ENCODE measurements at places on chromosomes 11 and 22.

GRCh38 chr22:46069521-46070214, 80.7 kb upstream of the PPARA start:
- no peak for DNase-seq

DNA sequence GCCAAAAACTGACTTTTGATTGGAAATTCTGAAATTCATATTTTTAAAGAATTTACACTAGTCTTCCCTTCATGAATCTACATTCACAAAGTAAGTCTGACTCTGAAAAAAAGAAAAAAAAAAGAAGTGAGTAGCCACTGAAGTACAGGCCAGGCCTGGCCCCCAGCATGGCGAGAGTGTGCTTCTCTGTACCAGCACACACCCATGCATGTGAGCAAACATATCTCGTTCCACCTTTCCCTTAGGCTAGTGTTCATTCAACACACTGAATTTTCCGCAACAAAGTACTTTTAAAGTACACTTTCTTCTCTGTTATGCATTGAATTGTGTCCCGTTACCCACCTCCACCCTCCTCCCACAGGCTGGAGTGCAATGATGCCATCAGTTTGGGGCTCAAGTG, 4.5 kb downstream of the C11orf16 start:
- DNase-seq, result no peak

DNA sequence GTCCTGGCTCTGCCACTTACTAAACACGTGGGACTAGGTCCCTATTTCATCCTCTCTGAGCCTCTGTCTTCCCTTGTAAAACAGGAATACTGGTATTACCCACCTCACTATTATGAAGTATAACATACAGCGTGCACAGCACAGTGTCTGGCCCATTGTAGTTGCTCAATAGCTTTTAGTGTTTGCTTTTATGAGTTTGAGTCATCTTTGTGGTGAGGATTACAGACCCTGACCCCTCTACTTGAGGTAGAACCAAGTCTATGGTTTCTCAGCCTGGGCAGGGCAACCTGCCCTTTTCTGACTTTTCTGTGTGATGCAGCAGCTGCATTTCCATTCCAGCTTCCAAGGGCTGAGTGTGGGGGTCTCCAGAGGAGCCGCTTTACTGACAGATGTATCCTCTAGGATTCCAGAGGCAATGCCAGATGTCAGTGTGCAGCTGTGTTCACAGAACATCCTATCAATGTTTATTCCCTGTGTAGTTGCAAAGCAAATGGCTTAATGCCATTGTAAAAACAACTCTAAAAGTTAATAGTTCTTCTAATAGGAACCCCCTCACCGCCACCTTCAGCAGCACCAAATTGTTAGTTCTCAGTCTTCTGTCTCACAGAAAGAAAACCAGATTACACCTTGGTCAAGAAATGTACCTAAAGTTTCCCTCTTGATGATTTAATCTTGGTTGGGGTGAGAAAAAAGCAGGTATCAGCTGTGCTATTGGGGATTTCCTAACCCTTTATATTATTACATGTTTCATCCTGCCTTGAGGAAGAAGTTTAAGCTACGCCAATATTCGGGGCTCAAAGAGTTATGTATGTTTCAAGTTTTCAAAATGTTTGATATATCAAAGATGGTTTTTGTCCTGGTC, 16.8 kb downstream of the PRR5L start:
- DNase-seq, result no peak

- DNase-seq, result no peak
These were observed 5.1 kb upstream of the P2RX6 start for GRCh38 chr22:21009638-21010425.

- no peak for DNase-seq
These were observed 182.8 kb upstream of the SYN3 start for GRCh38 chr22:33240888-33241475.

DNA sequence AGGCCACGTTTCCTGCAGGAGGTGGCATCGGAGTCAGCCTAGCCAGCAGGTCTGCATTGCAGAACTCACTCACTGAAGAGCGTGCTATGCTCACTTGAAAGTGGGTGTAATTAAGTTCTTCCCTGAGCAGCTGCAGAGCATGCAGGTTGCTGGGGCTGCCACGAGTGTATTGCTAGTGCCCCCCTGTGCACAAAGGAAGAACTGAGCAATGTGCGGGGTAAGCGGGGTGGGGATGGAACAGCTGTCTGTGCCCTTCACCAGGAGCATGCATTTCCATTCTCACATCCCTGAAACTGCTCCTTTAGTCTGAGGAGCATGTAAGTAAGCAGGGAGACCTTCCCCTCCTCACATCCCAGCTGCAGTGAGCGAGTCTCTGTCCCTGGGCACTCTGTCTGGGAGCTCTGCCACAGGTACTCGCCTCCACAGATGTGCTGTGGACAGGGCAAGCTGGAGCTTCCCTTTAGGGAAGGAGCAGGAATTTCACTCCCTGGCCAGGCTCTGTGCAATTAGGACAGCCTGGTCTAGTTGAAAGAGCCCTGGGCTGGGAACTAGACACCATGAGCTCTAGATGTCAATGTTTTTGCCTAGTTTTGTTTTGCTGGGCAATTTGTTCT, 1031.8 kb downstream of the NTM start:
- DNase-seq, result peak; percentile 65

DNA sequence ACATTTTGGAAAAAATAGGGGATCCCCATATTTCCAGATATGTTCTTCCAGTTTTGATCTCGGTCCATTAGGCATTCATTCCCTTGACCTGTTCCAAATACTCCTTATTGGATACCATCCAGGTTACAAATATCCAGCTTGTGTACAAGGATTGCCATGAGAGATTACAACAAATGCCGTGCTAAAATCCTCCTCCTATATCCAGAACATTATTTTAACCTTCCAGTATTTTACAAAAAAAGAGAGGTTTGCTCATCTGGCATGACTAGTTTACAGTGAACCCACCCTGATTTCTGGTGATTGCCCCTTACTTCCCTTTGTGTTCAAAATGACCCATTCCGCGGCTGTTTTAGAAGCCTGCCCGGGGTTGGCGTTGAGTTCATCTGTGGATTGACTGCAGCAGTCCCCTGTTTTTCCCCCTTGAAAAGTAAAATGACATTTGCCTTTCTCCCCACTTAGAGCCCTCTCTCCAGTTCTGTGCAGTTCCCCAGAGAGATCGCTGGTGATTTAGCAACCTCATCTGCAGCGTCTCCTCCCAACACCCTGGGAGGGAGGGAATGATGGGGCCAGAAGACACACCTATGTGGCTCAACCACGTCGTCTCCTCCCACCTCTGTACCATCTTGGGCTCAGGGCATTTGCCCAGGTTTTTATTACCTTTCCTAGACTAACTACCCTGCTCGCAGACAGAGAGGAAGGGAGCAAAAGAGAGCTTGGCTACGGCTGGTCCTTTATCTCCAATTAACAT, 73.6 kb downstream of the DSCAML1 start:
- no peak for DNase-seq

DNA sequence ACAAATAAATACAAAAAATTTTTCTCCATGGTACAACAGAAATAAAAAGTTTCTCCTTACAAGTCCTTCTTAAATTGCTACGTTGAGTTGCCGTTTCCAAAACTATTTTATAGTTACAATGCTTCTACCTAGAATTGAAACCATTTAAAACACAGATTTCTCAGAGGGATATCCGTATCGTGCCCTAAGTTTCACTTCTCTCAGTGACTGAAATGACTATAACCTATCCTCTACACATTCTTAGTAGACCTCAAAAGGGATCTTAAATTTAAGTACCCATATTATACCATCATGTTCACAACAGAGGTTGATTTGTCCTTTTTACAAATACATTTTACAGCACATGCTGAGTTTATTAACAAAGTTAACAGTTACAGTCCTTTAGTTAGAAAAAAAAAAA, 44.1 kb downstream of the USP28 start:
- DNase-seq, result no peak

DNA sequence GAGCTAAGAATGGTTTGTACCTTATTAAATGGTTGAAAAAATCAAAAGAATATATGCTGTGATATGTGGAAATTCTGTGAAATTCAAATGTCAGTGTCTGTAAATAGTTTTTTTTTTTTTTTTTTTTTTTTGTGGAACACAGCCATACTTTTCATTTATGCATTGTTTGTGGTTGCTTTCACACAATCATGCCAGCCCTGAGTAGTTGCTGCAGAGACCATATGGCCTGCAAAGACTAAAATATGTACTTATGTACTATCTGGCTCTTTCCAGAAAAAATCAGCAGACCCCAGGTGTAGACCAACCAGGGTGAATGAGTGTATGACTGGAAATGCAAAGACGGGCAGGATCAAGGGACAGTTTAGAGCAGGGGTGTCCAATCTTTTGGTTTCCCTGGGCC, 98.3 kb downstream of the PTPRJ start:
- no peak for DNase-seq

GRCh38 chr11:68263444-68264035, 8.2 kb downstream of the C11orf24 start:
- DNase-seq, result no peak

GRCh38 chr11:64356498-64357411, 2.2 kb upstream of the RPS6KA4 start:
- DNase-seq, result peak; percentile 91

DNA sequence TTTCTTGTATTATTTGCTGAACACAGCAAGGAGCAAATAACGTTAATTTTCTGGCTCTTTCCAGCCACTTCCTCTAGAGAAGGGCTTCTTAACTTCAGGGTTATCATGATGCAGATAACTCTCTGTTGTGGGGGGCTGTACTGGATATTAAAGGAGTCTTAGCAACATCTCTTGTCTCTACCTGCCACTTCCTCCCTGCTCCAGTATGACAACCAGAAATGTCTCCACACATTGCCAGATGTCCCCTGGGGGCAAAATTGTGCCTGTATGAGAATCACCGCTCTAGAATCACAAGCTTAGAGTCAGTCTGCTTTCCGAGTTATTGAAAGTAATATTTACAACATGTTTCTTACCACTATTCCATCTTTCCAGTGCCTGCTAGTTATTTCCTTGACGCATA, 6.8 kb downstream of the JRKL start:
- no peak for DNase-seq

DNA sequence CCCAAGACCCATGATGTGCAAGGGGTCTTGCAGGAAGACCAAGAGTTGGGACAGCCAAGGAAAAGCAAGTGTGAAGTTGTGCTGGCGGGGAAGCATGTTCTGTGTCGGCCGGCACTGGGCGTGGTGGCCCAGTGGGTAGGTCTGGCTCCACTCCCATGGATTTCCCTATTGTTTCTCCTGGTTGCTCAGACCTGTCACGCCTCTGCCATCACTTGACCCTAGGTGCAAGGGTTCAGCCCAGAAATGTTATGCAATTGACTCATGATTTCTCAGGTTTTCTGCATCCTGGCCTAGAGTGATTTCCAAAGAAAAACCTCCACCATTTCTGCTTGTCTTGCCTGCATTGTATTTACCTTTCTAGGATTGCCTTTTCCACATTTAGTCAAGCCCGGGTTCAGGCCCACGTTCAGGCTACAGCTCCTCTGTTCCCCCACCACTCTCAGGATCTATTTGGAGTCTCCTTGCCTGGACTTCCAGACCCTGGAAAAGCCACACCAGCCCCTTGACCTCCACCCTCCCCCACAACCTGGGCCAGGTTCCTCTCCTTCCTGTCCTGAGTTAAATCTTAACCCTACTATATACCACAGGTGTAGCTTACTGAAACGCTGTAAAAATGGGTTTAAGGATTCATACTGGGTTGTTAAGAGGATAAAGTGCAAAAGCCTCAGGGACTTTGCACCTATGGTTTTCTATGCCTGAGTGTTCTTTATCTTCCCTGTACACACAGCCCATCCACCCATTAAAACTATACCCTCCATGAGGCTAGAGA, 17.5 kb upstream of the FOLR1 start:
- no peak for DNase-seq
